ENCODE measurements at places on chromosomes 7 and 10. TPM values are rescaled to one million over a fixed set of nuclear protein-coding genes. Genes with fewer than 3 reads are reported as not detected.

DNA sequence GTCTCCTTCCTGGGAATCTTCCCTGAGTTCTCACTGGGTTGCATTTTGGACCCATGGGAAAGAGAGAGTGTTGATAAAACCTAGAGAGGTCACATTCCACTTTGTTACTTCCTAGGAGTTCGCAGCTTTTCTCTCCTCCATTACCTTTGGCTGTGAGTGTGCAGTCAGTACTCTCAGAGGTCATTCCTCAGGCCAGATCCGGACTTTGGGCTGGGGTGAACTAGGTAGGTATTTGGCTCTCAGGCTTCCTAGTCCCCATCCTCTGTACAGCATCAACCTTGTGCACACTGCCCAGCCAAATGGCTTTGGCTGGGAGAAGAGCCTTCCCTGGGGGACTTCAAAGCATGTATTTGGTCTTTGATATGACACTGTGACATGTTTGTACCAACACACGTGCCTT, 508.1 kb downstream of the LRMDA start:
- H3K36me3 ChIP-seq, result no peaks in the 10 kb centered on the region
- H3K27ac ChIP-seq, result no peak overlapping the region
- no peak for DNase-seq
- H3K4me3 ChIP-seq, result no peak overlapping the region
- H3K4me1 ChIP-seq, result no peaks in the 10 kb centered on the region

Gene CLDN3
- total RNA-seq, result 42.9 TPM

DNA sequence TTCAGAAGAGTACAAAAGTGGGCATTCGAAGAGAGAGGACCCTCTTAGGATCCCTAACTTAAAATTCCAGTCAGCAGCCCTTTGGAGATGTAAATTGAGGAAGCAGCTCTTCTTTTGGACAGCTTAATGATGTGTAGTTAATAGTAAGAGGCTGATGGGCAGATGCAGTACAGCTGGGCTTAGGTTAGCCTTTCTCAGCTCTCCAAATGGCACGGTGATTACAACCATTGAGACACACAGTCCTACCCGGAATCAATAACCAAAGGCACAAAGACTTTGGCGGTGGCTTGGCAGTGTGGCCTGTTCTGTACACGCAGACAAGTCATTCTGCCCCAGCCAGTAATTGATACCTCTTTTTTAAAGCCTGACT, 26.8 kb downstream of the GAD2 start:
- no peak overlapping the region for H3K4me3 ChIP-seq
- no peak overlapping the region for H3K27ac ChIP-seq
- DNase-seq, result no peak
- H3K27me3 ChIP-seq, result no peaks in the 10 kb centered on the region
- H3K36me3 ChIP-seq, result no peaks in the 10 kb centered on the region
- no peaks in the 10 kb centered on the region for H3K4me1 ChIP-seq

Gene SRPK2
- 15.7 TPM for total RNA-seq

GRCh38 chr7:12539681-12540080, 30.8 kb upstream of the SCIN start:
- H3K4me1 ChIP-seq, result no peaks in the 10 kb centered on the region
- no peak overlapping the region for H3K27ac ChIP-seq
- no peaks in the 10 kb centered on the region for H3K27me3 ChIP-seq
- no peak overlapping the region for H3K4me3 ChIP-seq

DNA sequence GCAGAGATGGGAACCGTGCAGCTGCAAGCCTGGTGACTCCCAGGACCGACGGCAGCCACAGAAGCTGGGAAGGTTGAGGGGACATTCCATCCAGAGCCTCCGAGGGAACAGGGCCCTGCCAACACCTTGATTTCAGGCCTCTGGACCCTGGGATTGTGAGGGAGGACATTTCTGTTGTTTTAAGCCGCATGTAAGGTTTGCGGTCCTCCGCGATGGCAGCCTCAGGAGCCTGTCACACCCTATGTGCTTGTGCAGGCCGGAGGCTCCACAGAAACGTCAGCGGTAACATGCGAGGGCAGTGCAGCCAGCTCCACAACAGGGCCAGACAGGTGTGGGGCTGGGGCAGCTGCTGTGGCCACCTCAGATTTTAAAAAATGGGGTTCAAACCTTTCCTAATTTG, 144.7 kb upstream of the SHH start:
- no peaks in the 10 kb centered on the region for H3K4me1 ChIP-seq
- DNase-seq, result no peak
- H3K4me3 ChIP-seq, result no peak overlapping the region
- no peaks in the 10 kb centered on the region for H3K27me3 ChIP-seq
